ENCODE measurements at places on chromosomes 3 and 15.

DNA sequence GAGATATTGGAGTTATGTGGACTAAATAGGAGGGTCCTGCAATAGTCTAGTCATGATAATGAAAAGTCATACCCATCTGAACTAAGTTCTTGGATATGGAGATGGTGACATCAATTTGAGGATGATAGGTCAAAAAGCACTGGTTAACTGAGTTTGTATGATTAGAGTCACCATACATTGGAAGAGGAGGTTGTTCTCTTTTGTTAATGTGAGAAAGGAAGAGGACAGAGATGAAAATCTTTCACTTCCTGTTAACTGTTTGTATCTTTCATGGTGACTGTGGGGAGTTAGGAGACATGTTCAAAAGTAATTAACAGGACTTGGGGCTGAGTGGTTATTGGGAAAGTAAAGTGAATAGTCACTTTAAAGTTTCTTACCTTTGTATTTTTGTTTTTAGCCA is 11.1 kb downstream of the TMEM62 start:
- no peak for DNase-seq

DNA sequence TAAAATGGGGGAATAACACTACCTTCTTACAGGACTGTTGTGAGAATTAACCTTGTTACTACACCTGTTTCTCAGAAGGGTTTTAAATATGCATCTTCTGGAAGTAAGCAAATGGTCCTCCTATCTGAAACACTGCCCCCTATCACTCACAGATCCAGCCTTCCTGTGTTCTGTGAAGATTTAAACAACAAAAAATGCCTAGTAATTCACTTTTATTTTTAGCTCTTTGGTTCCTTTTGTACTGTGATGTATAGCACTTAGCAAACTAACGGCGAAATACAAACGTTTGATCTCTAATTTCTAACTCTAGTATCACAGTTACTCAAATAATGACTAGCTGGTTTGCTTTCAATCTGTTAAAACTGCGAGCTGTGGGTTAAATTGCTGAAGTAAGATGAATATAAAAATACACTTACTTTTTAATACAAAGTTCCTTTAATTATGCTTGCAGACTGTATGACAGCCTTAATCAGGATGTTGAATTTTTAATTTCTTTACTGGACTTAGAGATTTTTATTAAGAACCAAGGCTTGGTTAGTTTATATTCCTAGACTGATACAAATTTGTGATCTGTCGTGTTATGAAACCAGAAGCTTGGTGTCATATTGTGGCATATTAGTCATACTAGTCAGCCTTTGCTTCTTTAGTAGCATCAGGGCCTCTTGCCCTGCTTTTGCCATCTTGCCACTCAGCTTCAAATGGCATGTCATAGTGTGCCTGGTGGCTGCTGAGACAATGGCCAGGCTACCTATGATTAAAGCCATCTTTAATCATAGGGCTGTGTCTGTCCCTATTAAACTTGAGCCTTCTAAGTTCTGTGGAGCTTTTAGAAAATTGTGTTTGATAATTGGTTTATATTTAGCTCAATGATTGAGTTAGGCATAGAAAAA is 9.2 kb downstream of the EIF3J start:
- peak; percentile 75 for DNase-seq

DNA sequence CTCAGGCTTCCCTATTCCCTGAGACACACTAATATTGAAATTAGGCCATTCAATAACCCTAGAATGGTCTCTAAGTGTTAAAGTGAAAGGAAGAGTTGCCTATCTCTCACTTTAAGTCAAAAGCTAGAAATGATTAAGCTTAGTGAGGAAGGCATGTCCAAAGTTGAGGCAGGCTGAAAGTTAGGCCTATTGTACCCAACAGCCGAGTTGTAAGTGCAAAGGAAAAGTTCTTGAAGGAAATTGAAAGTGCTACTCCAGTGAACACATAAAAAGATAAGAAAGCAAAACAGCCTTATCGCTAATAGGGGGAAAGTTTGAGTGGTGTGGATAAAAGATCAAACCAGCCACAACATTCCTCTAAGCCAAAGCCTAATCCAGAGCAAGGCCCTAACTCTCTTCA is 117.9 kb upstream of the SPATA12 start:
- no peak for DNase-seq

GRCh38 chr3:46713898-46714552 is 3.6 kb downstream of the PRSS50 start:
- DNase-seq = no peak

- no peak for DNase-seq
Measured at GRCh38 chr3:172209333-172210321, 170.2 kb downstream of the FNDC3B start.

DNA sequence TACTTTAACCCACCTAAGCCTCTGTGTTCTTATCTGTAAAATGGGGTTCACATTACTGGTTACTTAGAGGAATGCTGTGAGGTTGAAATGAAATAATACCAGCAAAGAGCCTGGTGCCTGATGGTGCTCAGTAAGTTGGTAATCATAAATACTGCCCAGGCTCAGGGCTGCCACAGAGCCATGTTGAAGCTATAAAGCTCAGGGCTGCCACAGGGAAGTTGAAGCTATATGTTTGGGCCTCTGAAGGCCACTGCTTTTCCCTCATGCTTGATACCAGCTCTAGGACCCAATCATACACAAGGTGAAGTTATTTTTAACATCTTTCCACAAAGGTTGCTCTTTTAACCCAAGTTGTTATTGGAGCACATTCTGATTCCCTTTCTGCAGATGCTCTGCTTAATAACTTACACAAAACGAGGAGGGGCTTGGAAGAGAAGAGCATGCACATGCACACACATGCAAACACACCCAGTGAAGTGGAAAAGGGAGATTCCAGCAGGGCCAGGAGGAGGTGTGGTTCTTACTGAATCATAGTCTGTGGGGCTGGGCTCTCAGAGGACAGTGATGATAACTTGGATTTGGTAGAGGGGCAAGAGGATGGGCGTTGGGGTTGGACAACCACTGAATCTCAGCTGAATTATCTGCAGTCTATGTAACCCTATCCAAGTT is 17.4 kb downstream of the PARP14 start:
- no peak for DNase-seq

DNA sequence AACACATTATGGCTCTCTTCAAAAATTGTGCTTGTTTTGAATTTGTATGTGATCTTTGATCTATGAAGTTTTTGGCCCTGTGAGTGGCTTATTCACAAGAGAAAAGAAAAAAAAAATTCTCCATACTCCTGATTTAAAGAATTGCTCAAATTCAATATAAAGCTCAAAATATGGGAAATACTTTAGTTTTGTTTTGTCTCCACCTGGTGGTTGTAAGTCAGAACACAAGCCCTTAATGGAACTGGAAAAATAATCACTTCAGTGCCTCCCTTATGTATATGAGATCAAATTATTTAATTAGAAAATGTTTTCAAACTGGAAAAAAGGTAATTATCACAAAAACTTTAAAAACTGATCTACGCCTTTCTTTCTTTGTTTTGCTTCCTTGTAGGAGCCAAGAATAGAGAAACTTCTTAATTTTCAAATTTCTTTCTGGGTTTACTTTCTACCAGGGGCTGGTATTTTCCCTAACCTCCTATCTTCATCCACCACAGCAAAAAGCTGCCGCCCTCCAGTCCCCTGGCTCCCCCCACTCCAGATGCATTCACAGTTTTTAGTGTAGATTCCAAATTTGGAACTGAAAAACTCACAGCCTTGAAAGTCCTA is 50.6 kb downstream of the SERP1 start:
- DNase-seq = peak; percentile 72

- peak; percentile 57 for DNase-seq
Measured at GRCh38 chr15:59998950-59999611, 5.0 kb upstream of the FOXB1 start.

GRCh38 chr3:79344876-79345871 is 422.6 kb downstream of the ROBO1 start:
- no peak for DNase-seq

GRCh38 chr3:124769462-124769861 is 39.2 kb downstream of the UMPS start:
- DNase-seq = no peak

GRCh38 chr3:25574172-25574765 is 90.4 kb downstream of the TOP2B start:
- DNase-seq = no peak

- no peak for DNase-seq
Measured at GRCh38 chr3:61610316-61610715, 48.9 kb downstream of the PTPRG start.

DNA sequence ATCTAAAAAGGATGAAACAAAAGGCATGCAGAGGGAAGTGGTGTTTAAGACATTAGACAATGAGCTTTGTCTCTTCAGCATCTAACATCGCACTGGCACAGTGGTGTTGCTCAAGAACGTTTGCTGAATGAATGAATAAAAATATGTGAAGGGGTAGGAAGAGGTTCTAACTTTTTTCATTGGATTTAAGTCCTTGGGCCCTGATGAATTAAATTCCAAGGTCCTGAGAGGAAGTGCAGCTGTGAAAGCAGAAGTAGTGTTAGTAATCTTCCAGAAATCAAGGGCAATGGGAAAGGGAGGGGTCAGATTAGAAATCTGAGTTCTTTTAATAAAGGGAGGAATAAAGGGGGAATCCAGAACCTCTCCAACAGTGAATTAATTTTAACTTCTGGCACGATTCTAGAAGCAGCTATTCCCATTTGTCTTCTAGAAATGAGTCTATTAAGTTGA is 29.6 kb downstream of the TLNRD1 start:
- DNase-seq = no peak

DNA sequence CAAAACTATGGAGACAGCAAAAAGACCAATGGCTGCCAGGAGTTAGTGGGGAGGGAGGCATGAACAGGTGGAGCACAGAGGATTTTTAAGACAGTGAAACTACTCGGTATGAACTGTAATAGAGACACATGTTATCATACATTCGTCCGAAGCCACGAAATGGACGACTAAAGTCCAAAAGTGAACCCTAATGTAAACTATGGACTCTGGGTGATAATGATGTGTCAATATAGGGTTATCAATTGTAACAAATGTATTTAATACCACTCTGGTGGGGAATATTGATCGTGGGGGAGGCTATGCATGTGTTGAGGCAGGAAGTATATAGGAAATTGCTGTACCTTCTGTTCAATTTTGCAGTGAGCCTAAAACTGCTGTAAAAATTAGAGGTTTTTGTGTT is 107.0 kb downstream of the CPN2 start:
- DNase-seq = no peak

DNA sequence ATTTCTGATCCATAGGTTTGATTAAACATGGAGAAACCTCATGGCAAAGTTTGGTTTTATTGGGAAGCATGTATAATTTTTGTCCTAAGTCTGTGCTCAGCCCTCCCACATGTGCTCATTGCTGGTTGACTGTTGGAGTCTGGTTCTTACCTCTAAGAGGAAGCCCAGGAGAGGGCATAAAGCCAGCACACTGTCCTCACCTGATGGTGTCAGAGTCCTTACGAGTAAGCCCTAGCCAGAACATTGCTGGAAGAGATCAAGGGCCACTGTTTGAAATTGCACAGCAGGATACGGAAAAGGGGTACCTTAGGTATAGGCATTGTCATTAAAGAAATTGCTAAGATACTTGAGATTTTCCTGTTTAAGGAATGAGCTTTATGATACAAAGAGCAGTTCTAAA is 21.3 kb downstream of the MLH1 start:
- no peak for DNase-seq

DNA sequence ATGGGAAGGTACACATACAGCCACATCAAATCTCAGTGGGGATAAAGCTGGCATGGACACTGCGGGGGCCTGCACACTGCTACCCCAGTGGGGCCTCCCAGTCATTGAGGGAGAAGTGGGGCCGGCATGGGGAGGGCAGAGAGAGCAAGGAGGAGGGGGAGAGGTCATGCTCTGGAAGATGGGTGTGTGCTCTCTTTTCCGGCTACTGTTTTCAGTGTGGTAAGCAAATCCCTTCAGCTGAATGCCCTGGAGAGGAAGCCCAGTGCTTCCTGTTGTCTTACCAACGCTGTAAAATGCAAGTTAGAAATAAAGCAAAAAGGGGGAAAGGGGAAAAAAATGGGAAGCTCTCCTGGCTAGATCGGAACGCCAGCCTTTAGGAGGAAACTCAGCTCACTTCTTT is 30.8 kb downstream of the NRROS start:
- no peak for DNase-seq

- DNase-seq = no peak
Measured at GRCh38 chr3:55631766-55632331, 144.7 kb upstream of the WNT5A start.

- DNase-seq = no peak
Measured at GRCh38 chr3:60153221-60153999, 1097.8 kb downstream of the FHIT start.

DNA sequence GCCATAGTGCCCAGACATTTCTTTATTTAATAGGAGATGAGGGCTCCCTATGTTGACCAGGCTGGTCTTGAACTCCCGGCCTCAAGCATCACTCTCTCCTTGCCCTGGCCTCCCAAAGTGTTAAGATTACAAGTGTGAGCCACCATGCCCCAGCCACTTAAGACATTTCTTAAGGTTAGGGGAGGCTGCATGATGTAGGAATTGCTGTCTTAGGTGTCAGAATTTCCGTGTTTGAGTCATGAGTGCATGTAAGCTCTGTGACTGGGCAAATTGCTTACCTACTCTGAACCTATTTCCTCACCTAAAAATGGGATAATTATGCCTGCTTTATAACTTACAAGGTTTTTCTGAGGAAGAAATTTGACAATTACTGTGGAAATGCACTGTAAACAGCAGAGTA is 34.2 kb upstream of the SIAH2 start:
- peak; percentile 51 for DNase-seq

DNA sequence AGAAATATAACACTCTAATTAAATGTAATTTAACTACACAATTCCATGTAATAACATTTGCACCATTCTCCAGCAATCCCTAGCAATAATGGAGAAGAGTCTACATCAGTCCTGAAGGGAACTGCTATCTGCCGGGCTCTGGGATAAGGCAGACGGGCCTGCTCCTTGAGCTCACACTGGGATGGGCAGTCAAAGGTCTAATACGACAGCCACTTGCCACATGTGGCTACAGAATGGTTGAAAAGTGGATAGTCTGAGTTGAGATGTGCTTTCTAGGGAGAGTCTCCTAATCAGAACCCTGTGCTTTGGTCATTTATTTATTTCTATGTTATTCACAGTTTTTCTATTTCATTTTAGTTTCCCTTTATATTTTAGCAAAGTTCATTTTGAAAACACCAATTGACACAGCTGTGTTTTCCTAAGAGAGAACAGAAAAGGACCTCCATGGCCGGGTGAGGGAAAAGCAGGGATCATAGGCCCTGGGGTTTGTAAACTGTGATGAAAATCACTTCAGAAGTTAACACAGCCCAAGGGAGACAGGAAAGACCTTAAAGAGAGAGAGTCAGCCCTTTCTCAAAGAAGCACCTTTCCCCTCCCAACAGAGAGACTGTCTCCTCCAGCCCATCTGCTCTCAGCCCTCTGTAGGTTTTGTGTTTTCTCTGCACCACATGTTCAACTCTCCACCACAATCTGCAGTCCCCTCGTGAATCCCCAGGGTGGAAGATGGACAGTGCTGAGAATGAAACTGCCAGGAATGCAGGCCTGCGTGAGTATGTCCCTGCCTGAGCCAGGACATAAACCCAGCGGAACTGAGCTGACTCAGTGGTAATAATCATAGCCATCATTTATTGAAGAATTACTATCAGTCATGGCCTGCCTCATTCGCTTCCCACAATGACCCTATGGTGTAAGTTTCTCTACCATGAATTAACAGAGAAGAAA is 11.6 kb downstream of the FSIP1 start:
- DNase-seq = no peak

Measured in activated CD4-positive, alpha-beta T cell treated with anti-CD3 and anti-CD28 coated beads, Interleukin-2, amount 10 ng/mL, durations not matched to agents 24 days and 14 days (primary cell).